CD8-positive, alpha-beta T cell (primary cell): ENCODE measurements at places on chromosomes 1 and 21.

- DNase-seq = no peak
These were observed 170.2 kb upstream of the NFIA start for GRCh38 chr1:60911966-60912697.

- no peak for DNase-seq
These were observed 19.0 kb downstream of the TMEM63A start for GRCh38 chr1:225863167-225863566.

DNA sequence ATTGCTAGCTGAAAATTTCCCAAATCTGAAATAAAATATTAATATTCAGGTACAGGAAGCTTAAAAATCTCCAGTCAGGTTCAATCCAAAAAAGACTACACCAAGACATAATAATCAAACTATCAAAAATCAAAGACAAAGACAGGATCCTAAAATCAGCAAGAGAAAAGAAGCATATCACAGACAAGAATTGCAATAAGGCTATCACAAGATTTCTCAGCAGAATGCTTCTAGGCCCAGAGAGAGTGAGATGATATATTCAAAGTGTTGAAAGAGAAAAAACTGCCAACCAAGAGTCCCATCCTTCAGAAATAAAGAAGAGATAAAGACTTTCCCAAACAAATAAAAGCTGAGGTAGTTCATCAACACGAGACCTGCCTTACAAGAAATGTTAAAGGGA, 5.0 kb upstream of the SELP start:
- no peak for DNase-seq

- DNase-seq = no peak
These were observed 9.5 kb upstream of the B3GALNT2 start for GRCh38 chr1:235513495-235514366.

GRCh38 chr1:188594542-188595235, 1765.9 kb downstream of the PLA2G4A start:
- DNase-seq = no peak

DNA sequence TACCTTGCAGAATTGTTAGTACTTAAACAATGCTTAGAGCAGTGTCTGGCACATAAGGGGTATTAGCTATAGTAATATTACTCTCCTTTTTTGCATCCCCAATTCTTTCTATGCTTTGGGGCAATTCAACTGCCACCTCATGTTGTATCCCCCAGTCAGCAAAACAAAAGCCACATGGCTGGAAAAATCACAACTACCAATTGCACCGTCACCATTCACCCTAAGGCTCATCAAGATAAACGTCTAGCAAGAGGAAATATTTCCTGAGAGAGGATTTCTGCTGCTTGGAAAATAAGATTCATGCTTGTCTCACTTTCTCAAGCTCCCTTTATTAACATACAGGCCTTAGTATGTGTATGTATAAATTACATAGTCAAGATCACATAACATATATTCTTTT, 12.1 kb upstream of the TLR5 start:
- DNase-seq = no peak

DNA sequence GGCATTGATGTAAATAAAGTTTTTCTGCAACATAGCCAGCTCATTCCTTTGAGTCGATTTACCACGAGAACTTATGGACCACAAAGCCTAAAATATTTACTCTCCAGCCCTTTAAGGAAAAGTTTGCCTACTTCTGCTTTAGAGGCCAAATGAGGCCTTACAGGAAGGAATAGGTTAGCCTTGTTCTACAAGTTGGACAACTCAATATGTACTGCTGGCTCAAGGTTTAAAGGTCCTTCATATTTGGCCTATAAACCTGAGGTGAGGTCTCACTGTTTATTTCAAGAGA, 144.5 kb upstream of the DNAH14 start:
- DNase-seq = no peak

DNA sequence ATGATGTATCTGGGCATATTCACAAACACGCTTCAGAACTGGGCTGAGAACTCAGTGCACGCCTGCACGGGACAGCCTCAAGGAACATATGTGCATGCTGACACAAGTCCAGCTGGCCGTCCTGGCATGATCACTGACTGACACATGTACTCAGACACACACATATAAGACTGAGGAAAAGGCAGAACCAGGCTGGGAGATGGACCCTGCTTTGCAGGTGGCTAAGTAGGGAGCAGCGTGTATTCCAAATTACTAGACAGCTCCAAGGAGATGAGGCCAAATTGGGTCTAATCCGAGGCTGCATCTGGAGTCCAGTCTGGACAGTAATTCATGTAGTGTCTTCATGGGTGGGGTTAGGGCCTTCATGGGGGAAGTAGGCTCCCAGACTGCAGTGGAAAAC, 41.4 kb upstream of the GJB5 start:
- DNase-seq = no peak

DNA sequence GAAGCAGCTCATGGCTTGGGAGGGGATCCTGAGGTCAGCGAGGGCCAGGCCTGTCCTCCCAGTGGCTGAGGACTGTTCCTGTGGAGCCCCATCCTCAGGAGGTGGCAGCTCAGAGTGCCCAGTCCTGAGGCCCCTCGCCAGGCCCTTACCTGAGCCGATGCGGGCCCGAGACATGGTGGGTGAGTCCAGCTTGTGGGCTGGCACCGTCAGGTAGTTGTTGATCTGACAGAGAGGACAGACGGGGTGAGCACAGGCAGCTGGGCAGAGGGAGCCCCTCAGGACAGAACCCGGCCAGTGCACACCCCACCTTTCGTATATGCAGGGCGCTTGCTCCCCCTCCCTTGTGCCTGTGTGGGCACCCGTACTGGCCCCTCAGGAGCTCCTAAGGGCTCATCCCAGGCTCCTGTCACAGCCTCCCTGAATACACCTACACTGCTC, 53.9 kb downstream of the SLC9A1 start:
- no peak for DNase-seq

- DNase-seq = no peak
These were observed 33.6 kb downstream of the LRRN2 start for GRCh38 chr1:204651843-204652421.

- no peak for DNase-seq
These were observed 59.2 kb downstream of the NPHP4 start for GRCh38 chr1:5933050-5933449.

GRCh38 chr21:17359781-17360180, 153.1 kb upstream of the CXADR start:
- no peak for DNase-seq

DNA sequence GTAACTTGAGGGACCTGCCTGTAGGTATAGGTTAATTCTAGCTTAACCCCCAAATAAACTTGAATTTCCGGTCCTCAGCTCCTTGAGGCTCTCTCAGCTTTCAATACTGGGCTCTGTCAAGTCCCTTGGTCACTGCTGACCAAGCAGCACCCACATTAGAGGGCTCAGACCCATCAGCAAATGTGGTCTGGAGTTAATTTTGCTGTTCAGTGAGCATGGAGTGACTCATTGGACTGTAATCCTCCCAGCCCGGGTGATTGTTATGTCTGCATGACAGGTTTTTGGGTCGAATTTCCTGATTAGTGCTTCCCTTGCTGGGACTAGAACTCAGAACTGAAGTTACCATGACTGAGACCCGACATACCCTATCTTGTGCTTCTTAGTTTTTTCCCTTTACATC, 130.6 kb downstream of the URB2 start:
- DNase-seq = no peak

- no peak for DNase-seq
These were observed 32.5 kb upstream of the COL6A2 start for GRCh38 chr21:46065215-46065913.

GRCh38 chr1:236395230-236395946, 1.3 kb downstream of the EDARADD start:
- DNase-seq = peak; percentile 34

DNA sequence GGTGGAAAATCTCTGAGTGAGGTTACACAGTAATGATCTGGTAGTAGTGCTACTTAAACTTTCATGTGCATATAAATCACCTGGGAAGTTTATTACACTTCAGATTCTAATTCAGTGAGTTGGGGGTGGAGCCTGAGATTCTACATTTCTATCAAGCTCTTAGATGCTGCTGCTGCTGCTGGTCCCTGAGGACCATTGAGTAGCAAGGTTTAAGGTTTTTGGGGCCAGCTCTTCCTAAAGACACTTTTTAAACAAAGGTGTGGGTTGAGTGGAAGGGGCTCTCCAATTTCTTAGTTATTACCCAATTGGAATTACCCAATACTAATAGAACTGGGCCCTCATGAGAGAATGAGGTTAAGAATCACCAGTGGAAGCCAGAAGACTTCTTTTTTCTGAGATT, 29.5 kb downstream of the KCNA3 start:
- DNase-seq = no peak

DNA sequence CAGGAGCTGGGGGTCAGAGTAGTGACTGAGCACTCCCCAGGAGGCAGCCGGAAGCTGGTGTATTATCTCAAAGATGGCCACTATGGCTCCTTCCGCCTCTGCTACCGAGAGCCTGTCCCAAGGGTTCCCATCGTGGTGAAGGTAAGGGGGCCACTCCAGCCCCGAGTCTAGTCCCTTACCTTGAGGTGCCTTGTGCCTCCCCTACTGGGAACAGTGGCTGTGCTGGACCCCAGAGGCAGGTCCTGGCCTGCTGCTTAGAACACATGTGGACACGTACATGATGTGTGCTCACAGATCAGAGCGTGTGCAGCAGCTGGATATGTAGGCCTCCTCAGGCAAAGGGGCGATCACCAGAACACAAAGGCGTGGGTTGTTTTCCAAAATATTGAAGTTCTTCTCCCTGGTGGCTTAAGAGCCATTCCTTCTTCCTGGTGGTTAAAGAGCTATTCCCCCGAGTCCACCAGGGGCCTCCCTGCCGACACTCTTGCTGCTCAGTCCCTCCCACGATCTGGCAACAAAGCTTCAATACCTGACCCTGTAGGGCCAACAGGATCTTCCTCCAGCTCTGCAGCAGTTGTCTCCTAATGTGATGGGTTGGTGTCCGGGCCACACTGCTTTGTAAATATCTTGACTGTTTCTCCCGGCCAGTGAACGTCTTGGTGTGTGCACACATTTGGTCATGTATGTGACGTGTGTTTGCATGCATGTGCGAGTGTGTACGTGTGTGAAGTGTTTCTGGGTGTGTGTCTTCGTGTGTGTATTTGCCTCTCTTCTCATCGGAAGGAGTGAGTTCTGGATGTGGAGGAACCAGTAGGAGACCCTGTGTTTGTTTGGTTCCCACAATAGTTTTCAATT, 68.4 kb upstream of the TINAGL1 start:
- no peak for DNase-seq
